ENCODE measurements at places on chromosomes 11 and 22.
A peak's percentile ranks its signal among the peaks of the same experiment; 100 is the strongest.

DNA sequence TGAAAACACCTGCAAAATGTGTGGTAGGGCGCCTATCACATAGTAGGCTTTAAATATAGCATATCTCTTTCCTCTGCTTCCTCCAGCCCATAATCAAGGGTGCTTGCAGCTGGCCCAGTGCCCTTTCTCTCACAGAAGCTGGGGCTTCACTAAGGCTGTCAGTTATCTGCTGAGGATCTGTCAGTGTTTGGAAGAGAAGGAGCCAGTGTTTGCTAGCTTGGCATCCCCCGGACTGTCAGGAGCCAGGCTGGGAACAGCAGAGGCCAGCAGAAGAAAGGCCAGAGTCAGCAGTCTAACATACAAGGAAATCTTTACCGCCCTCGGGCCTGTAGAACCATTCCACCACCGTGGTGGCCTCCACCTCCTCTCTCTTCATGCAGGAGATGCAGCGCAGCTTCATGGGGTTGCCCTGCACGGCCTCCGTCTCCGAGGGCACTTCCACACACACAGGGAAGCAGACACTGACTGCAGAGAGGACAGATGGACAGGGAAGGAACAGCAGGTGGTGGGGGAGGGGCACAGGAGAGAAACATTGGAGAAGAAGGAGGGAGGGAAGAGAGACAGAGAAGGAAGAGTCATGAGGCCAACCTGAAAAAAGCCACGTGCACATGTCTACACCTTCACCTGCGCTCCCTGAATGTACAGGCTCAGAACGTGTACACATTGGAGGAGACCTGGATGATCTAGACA lies 9.0 kb downstream of the SCN3B start:
- no peak for DNase-seq

DNA sequence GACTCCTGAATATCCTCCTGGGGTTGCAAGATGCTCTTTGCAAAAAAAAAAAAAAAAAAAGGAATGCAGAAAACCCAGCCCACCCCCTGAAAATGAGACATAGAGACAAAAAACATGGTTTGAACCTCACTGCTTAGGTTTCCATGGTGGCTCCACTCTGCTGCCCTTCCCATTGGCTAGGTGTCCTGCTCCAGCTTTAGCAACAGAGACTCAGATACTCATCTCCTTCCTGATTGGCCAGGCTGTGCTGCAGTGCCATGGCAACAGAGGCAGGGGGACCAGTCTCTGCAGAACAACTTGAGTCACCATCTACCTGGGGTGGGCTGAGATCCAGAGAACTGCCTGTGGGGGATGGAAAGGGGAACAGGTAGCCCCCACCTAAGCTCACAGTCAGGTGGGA lies 17.4 kb upstream of the YWHAH start:
- no peak for DNase-seq

GRCh38 chr11:117303101-117303500 lies 12.0 kb downstream of the BACE1-AS start:
- no peak for DNase-seq

DNA sequence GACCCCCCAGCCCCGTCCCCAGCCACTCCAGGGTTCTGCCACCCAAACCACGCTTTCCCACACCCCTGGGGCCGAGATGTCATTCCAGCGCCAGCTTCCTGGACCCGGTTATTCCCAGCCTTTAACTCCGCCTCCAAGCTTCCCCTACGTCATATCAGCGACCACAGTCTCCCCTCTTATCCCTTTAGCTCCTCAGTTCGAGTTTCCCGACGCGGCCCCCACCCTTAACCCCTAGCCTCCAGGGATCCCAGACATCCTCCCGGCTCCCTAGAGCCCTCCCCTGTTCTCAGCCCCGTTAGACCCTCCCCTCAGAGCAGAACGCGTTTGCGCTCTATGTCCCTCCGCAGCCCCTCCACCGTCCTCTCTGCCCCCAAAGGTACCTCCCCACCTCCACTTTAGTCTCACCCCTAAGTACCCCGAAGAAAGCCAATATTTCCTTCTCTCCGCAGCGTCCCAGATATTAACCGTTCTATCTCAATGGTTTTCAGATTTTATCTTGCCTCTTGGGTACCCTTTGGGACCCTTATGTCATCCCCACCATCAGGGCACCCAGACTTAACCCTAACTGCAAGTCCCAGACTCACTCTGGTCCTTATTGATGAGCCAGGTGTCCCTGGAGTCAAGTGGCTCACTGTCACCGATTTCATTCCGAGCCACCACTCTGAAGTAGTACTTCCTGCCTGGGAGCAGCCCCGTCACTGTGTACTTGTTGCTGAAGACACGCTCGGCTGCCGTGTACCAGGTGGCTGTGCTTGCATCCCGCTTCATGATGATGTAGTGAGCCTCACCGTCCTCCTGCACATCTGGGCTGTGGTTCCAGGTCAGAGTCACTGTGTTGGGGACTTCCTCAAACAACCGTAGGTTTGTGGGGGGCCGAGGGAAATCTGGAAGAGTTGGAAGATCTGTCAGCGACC lies 8.0 kb downstream of the TMEM86A start:
- DNase-seq = peak; percentile 84

Data from ascending aorta (tissue), 2 donors.